Head of caudate nucleus (tissue), 42 donors: ENCODE measurements at places on chromosomes 1 and 21.

DNA sequence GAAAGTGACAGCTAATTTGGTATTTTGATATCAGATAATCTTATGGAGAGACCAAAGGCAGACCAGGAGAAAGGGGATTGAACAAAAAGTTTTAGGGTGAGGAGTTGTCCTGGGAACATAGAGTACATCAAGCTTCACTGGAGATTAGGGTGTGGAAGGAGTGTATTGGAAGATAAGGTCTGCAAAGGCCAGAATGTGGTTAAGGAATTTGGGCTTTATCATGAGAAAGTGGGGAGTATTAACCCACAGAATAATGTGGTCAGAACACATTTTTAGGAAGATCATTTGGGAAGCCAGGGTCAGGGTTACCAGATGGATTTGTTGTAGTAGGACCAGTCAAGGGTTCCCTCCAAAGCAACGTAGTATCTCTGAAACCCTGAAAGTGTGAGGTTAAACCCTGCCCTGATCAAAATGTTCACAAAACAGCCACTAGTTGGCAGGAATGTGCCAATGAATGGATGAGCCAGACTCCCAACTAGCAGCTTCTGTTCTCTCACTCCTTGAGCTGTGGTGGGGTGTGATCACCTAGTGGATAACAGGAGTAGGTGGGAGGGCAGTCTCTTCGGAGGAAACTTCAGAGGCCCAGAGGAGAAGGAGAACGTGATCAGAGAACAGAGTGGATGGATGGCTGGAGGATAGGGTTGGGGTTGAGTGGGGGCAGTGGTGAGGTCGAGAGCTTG lies 35.8 kb downstream of the SLC2A1 start:
- peak; percentile 66 for DNase-seq

- DNase-seq = peak; percentile 76
Measured at GRCh38 chr1:68111519-68112436, 61.4 kb upstream of the DIRAS3 start.

DNA sequence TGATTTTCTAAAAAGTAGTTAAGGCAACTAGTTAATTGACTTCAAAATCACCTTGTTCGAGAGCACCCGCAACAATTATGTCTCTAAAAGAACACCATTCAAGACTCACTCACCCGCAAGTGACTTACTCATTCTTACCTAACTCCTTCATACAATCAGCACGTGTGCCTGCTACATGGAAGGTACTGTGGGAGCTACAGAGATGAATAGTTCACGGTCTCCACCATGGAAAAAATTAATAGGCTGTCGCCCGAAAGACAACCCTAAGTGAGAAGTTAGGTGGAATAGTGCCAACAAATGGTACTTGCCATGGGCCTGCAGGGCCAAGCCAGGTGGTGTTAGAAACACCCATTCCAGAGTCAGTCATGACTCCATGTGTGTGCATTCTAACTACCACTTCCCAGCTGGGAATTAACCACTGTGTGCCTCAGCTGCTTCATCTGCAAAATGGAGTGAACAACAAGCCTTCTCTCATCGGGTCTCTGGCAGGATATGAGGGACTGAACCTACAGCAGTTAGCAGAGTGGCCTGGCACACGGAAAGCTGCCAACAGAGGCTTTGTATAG lies 7.1 kb downstream of the SSBP3 start:
- no peak for DNase-seq

DNA sequence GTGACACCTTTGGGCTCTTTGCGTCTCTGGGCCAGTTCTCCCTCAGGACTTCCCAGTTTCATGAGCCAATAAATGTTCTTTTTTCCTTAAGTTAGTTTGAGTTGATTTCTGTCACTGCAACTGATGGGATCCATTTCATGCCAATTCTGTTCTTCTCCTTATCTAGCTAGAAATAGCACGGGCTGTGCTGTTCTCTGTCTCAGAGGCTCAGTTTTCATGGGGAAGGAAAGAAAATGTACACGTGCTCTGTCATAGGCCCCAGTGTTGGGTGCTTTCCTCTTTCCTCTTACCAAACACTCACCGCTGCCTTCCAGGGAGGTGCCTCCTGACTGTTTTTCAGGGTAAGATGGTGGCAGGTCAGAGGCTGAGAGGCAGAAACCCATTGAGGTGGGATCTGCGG lies 43.2 kb upstream of the ACTL8 start:
- peak; percentile 2 for DNase-seq

DNA sequence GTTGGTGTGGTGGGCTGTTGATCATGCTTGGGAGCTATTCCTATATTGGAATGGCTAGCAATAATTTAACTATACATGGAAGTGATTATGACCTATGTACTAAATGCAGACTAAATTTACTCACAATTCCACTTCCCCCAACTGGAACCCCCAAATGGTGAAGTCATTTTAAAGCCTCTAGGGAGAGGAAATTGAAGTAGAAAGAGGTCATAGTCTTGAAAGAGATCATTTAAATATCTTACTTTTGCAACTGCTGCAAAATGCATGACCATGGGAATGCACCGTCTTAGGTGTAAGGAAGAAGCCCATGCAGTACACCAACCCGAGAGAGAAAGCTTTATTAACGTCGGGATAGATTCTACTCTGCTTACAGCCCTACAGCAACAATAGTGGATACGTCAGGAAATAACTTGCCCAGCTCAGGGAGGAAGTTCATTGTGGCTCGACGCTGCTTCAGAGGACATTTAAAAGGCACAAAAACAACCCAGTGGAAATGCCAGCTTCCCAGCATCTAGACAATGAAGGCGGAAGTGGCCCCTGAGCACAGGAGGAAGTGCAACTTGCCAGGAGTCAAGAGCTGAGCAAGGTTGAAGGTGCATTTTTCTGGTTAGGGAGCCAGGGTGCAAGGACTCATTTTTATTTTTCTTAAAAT lies 26.5 kb downstream of the CYYR1 start:
- peak; percentile 45 for DNase-seq

DNA sequence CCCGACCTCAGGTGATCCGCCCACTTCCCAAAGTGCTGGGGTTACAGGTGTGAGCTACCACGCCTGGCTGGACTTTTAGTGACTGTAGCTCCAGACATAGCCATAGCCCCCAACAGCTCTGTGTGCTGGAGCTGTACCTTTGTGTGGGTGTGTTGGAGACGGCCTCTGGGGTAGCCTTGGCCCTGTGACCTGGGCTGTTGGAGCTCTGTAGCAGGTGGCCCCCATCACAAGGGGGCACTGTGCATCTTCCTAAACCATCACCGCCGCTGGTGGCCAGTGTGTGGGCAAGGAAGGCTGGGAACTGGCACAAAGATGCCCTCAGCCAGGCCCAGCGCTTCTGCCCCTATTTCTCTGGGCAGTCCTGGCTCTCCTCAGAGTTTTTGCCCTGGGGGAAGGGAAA lies 38.4 kb upstream of the FOXO6 start:
- DNase-seq = peak; percentile 51

DNA sequence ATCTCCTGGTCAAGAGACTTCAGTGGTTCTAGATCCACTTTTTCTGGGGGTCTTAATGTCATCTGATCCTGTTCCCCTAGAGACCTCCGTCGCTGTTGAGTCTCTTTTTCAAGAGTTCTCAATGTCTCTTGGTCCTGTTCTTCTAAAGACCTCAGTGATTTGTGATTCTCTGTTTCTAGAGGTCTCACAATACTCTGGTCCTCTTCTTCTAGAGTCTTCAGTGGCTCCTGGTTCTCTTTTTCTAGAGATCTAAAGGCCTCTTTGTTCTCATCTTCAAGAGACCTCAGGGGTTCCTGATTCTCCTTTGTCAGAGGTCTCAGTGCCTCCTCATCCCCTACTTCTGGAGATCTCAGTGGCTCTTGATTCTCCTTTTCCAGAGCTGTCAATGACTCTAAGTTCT lies 5.4 kb downstream of the NES start:
- DNase-seq = no peak

GRCh38 chr1:20508411-20508771 lies 440 bp upstream of the MUL1 start:
- no peak for DNase-seq

GRCh38 chr21:26925636-26926035 lies 41.3 kb downstream of the ADAMTS5 start:
- no peak for DNase-seq

DNA sequence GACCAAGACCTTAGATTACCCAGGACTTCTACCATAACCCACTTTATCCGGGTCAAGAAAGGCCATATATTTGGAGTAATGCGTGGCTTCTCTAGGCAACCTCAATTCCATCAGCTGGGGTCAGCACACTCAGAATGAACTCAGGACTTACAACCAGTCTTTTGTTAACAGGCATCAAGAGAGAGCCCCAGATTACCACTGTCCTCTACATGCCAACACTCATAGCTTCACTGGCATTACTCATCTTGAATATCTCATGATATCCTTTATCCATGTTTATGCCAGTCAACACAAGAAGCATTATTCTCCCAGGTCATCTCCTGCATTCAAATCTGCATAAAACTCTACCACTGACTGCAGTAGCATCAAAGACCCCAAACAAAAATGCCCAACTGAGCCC lies 6.6 kb upstream of the FCGR2A start:
- no peak for DNase-seq

- no peak for DNase-seq
Measured at GRCh38 chr1:210730023-210730422, 401.3 kb downstream of the HHAT start.

DNA sequence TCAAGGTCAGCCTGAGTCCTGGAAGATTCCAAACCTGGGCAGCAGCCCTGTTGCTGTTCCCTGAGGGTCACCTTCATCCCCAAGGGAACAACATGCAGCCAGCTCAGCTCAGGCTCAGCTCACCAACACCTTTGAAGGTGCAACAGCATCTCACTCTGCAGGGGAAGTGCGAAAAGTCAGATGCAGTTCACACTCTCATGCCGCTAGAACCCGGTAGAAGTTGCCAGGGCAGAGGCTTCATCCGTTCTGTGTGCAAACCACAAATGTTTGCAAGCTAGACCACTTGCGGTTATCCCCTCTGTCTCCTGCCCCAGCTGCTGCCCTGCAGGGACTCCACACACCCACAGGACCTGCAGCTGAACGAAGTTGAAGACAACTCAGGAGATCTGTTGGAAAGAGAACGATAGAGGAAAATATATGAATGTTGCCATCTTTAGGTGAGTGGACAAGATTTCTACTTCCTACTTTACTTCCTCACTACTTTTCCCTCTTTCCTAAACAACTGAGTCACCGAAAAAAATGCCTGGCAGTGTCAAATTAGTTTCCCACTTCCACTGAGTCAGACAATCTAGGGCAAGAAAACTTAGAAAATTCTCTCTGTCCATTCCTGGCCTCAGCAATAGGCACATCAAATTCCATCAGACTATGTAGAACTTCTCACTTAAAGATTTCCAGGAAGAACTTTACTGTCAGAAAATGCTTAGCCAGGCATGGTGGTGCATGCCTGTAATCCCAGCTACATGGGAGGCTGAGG lies 1.8 kb upstream of the FCRL6 start:
- DNase-seq = no peak

GRCh38 chr1:184380468-184380867 lies 6.4 kb upstream of the C1orf21 start:
- DNase-seq = no peak

DNA sequence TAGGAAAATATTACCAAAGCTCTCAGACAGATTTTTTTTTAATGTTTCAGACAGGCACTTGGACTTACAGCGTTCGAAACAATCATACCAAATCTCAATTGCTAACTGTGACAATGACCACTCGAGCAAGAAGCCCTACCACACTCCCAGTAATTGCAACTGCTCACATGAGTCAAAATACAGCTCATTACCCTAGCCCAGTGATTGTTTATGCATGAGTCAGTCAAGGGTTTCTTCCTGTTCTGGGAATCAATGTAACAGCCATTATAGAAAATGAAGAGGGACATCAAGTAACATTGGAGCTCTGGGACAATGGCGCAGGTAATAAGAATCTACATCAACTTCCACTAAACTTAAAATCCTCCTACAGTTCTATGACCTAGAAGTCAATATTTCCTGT lies 56.1 kb upstream of the SH3GLB1 start:
- no peak for DNase-seq

DNA sequence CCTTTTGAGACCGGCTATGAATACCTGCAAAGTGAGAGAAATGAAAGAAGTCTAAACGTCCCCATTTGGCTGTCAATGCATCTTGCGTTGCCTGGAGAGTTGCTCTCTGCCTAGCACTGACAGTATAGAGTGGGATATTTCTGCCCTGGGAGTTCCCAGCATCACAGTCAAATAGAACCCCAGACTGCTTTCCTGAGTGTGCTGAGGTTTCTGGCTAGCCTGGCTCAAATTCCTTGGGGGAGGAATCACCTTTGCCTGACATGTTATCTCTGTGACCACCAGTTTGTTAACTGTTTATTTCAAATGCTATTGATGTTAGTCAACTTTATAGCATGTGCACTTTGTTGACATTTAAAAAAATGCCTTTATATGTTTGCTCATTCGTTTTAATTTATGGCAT lies 212.0 kb upstream of the FAM78B start:
- no peak for DNase-seq

DNA sequence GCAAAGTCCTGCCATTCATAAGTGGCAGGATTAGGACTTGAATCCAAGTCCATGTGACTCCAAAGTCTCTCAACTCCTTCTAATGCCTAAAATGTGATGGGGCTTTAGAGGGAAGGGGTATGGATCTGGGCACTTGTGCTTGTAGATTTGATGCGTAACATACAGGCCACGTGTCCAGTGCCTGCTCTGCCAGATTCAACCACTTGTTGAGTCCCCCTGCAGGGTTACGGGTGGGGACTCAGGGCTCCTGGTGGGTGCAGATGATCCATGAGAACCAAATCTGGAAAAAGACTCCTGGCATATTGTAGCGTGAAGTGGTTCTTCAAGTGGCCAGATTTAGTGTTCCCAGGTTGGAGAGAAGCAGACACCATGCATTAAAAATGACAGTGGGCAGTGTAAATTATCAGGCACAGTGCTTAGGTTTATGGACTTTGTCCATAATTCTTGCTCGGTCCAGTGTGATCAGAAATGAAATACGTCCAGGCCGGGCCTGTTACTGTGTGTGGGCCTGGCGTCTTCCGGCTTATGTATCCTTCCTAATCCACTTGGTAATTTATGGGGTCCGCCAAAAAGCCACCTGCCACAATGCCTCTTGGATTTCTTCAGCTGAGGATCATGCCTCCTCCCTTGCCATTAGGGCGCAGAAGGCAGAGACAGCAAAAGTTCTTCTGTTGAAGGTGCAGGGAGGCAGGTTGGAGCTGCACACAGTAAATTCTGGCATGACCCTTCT lies 51.2 kb upstream of the LRP8 start:
- no peak for DNase-seq

DNA sequence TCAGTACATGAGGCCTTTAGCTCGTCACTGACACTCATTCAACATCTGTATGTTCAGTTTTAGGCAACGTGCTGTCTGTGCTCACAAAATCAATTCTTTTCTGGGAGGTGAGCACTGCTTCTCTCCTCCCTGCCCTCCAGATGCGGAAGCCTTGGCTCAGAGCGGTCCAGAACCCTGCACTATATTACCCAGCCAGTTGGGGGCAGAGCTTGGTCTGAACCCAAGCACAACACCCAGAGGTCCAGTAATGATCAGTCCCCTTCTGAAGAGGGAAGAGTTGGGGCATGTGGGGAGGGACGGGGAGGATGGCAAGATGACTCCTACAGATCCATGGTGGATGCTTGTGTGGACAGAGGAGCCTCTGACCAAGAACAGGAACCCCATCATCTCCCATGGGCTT lies 5.6 kb upstream of the DSCAM start:
- no peak for DNase-seq
